ENCODE measurements at places on chromosomes 16 and 17. TPM values are rescaled to one million over a fixed set of nuclear protein-coding genes. Genes with fewer than 3 reads are reported as not detected.

The KRT17 gene
- 17.4 TPM for total RNA-seq

The C1QTNF8 gene
- not detected for total RNA-seq

The NR1D1 gene
- 20.4 TPM for total RNA-seq

The SPATA20 gene
- total RNA-seq = 56.0 TPM

The AOC2 gene
- total RNA-seq = 1.3 TPM

The CANT1 gene
- total RNA-seq = 30.1 TPM

The SAMD14 gene
- 1.3 TPM for total RNA-seq

The LITAFD gene
- total RNA-seq = not detected

The PRSS33 gene
- not detected for total RNA-seq

The ZNF287 gene
- total RNA-seq = 9.3 TPM

The ADCY7 gene
- 17.8 TPM for total RNA-seq

The ZNF276 gene
- 45.8 TPM for total RNA-seq

The KRT28 gene
- total RNA-seq = not detected

The RNF213 gene
- 59.2 TPM for total RNA-seq

The TM4SF5 gene
- total RNA-seq = not detected

The TRPV2 gene
- 15.5 TPM for total RNA-seq

The GRB7 gene
- 5.8 TPM for total RNA-seq

The KRTAP4-3 gene
- total RNA-seq = not detected

The DNAI2 gene
- not detected for total RNA-seq

The HSPB9 gene
- not detected for total RNA-seq

The TBC1D3E gene
- not detected for total RNA-seq

The EVI2B gene
- 10.5 TPM for total RNA-seq

The CHST6 gene
- 0.62 TPM for total RNA-seq

The OR3A2 gene
- not detected for total RNA-seq

The CCT6B gene
- 4.0 TPM for total RNA-seq

Data from gastroesophageal sphincter (tissue), 4 donors.